Activated B cell treated with CpG ODN at 0.5 μM for 24 hours (primary cell): ENCODE measurements at places on chromosomes 7 and 10. TPM values are rescaled to one million over a fixed set of nuclear protein-coding genes. Genes with fewer than 3 reads are reported as not detected.

GRCh38 chr7:30363778-30364563 is 79.6 kb downstream of the ZNRF2 start:
- no peak for DNase-seq

Gene PLEKHS1
- 0.07 TPM in 1 of 2 replicates, not detected in the other for total RNA-seq

GRCh38 chr10:20890491-20891337 is 6.4 kb downstream of the NEBL start:
- no peak for DNase-seq

GRCh38 chr10:46263831-46264268 is 22.9 kb upstream of the ANTXRL start:
- DNase-seq: no peak

Gene CEP55
- 0.95 and 1.6 TPM in 2 replicates for total RNA-seq

- DNase-seq: no peak
Measured at GRCh38 chr10:114053946-114054345, 10.3 kb downstream of the ADRB1 start.

- DNase-seq: no peak
Measured at GRCh38 chr10:90199093-90199492, 497.7 kb downstream of the KIF20B start.

- no peak for DNase-seq
Measured at GRCh38 chr7:127803626-127804025, 151.6 kb downstream of the SND1 start.

- no peak for DNase-seq
Measured at GRCh38 chr10:13759168-13759567, 172.4 kb downstream of the PRPF18 start.

Gene CTBP2
- total RNA-seq: 0.29 and 0.42 TPM in 2 replicates

Gene ZPBP
- total RNA-seq: not detected in 2 replicates

DNA sequence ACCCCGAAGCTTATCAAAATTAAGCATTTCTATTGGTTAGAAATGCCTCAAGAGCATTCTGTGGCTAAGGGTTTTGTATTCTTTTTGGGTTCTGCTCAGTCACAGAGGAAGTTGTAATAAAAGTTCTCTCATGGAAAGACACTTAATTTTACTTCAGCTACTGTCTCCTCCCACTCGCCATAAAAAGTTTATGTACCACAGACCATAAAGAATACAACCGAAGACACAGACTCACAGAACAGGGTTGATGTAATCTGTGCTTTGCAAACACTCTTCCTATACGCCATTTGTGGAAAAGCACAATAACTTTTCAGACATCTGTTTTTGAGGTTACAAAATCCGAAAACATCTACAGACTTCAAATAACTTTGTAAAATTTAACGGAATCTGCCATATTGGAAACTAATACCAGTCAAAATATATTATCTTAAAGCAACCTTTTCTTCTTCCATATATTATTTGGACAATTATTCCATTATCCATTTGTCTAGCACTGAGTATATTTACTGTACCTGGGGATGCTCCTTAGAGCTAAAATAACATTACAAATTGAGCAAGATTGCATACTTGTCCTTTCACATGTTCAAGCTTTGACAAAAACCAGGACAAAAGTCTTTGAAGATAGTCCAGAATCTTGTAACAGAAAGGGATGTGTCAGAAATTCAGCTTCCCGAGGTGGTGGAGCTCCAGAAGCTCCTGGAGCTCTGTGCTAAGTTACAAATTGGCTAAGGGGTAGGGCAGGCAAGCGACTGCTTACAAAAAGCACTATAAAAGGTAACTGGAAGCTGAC is 219.0 kb upstream of the MEOX2 start:
- DNase-seq: no peak

DNA sequence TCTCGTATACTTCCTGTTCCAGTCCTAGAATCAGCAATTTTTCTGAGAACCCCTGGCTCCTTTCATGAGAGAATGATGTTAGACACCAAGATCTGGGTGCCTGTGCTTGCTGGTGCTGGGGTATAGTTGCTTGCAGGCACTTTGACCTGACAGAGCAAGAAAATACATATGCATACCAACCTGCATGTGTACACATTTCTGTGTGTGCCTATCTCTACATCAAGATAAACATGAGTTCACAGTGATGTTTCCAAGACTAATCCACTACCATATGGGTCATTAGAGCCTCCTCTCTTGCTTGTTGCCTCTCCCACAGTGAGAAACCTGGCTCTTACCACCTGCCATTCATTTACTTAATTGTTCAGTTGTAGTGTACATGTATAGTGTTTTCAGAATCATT is 229.1 kb upstream of the IGFBP3 start:
- no peak for DNase-seq

DNA sequence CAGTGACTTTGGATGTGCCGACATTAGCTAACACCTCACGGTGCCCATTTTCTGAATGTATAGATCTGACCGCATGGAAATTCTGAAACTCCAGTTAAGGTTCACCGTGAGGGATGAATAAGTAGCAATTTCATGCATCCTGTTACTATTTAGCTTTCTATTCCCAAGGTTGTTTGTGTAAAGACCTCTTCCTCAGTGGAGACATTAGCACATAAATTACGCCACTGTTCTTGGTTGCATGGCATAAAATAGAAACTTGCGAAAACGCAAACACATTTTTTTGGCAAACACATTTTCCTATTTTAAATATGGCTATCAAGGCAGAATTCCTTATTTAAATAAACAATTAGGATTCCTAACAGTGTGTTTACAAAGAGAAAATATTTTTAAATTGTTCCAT is 36.5 kb downstream of the DENND2A start:
- DNase-seq: no peak
